ENCODE measurements at places on chromosomes 13 and 19.

GRCh38 chr13:50393628-50394027, 378.4 kb downstream of the KCNRG start:
- DNase-seq, result peak; percentile 69

DNA sequence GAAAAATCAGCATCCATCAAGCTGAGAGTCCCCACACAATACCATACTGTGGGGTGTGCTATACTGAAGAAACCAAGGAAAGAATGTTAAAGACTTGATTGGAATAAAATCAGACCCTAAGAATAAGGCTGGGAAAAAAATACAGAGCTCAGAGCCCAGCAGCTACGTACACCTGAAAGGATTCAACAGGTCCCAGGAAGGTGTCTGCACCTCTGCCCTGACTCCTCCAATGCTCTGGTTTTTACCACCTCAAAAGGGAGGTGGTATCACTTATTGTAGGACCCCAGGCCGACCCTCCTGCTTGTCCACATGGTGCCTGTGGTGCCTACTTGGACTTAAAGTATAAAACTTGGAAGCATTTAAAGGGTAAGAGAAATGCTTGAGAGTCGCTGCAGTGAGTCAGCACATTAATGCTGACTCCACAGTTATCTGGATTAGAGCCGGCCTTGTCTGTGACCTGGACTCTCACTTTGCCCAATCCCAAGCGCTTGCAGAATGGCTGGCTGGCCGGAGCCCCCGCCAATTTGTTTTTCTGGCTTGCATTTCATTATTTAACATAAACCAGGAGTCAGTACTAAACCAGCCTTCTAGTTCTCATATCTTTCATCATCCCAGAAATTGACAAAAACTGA, 110.1 kb downstream of the FGF14 start:
- DNase-seq, result peak; percentile 77

GRCh38 chr19:4908360-4908759, 941 bp upstream of the UHRF1 start:
- no peak for DNase-seq

DNA sequence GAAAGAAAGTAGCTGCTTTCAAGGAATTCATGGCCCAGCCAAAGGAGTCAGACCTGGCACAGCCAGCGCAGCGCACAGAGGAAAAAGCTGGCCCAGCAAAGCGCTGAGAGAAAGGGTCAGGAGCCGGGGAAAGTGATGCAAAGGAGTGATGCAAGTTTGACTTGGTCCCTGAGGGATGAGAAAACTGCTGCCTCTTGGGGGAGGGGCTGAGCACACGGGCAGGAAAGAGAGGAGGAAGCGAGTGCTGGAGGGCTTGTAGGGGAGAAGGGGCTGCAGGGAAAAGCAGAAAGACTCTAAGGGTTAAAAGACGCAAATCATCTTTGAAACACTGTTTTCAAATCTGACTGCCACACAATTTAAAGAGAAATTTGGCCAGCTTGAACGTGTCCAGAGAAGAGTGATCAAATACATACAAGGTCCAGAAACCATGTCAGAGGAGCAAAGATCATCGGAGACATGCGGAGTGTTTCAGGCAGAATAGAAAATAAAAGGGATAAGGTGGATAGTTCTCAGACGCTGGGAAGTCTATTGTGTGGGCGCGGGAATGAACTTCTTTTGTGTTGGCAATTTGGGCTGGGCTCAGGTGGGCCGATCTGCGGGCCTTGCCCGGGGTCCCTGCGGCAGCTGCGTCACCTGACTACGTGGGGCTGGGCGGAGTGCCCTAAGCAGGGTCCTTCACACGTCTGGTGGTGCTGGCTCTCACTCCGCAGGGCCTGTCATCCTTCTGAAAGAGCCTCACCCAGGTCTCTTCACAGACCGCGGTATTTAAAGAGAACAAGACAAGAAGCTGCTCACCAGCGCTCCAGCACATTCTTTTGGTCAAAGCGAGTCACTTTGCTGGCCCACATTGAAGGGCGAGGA, 18.1 kb downstream of the N4BP2L1 start:
- DNase-seq, result peak; percentile 79

- no peak for DNase-seq
Observed at GRCh38 chr13:61908906-61909615, 493.4 kb upstream of the PCDH20 start.

DNA sequence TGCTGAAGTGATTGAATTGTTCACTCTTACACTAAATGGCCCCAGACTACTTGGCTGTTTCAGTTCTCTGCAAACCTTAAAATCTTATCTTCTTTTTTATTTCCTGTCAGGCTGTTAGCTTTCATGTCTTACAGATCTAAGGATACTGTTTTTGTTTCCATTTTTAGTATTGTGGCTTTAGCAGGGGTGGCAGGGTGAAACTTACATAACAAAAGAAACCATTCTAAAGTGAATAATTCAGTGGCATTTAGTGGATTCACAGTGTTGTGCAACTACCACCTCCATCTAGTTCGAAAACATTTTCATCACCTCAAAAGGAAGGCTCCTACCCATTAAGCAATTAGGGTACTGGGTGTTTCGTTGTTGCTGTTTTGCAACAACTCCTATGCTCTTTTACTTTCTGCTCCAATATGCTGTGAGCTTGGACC, 19.8 kb downstream of the TMEM272 start:
- no peak for DNase-seq

DNA sequence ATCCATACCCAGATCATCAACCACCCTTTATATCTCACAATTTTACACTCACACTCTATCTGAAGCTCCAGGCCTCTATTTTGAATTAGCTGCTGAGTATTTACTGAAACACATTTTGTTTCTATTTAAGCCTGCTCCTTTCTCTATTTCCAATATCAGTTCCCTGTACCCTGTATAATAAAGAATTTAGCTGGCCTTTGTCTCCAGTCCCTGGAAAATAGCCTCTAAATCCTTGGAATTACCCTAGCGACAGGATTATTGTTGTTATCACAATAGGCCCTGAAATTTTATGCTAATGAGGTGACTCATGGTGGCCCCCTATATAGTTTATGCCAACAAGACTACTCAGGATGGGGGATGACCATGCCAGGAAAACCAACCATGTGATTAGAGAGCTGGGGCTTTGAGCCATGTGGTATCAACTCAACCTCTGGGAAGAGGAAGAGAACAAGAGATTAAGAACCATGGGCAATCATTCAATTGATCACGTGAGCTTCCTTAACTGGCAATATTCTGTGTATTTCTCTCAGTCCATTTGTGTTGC, 72.7 kb downstream of the KATNAL1 start:
- no peak for DNase-seq

GRCh38 chr13:39144941-39145533, 106.8 kb downstream of the NHLRC3 start:
- peak; percentile 55 for DNase-seq

DNA sequence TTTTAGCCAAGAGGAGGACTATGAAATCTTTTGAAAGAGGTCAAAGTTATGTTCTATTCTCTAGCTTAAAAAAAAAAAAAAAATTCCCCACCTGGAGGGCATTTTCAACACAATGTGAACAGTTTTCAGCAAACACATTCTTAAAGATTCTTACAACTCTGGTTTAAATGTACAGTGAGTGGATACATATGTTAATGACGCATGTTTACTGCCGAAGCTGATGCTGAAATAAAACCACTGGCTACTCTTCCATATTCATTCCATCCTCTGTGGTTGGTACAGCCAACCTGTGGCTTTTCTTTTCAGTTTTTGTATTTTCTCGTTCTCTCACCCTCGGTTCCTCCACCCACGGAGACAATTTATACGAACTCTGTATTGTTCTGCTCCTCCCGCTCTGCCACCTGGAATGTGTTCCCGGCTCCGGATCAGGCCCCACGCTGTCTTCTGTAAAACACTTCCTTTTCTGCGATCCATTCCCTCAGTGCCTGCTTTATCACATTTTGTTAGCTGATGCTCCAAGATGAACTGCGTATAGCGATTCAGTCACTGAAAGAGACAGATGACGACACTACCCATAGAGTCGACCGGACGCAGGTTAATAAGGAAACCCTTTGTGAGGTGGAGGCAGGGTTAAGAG, 466.4 kb upstream of the ARGLU1 start:
- no peak for DNase-seq

GRCh38 chr13:61954092-61954491, 538.4 kb upstream of the PCDH20 start:
- peak; percentile 61 for DNase-seq

DNA sequence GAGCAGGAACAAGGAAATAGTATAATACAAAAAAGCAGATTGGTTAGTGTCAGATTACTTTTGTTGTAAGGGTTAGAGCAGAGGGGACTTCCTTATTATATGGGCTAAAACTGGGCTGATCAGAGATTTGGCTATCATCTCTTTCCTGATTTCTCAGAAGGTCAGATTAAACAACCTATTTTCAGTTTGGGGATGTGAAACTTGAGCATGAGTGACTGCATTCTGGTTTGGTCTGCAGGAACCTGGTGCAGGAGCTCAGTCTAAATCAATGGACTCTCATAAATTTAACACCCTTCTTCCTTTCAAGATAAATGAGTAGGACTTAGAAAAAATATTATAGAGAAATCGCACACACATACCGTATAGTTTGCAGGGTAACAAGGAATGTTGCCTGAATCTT, 12.9 kb upstream of the RFXAP start:
- no peak for DNase-seq

DNA sequence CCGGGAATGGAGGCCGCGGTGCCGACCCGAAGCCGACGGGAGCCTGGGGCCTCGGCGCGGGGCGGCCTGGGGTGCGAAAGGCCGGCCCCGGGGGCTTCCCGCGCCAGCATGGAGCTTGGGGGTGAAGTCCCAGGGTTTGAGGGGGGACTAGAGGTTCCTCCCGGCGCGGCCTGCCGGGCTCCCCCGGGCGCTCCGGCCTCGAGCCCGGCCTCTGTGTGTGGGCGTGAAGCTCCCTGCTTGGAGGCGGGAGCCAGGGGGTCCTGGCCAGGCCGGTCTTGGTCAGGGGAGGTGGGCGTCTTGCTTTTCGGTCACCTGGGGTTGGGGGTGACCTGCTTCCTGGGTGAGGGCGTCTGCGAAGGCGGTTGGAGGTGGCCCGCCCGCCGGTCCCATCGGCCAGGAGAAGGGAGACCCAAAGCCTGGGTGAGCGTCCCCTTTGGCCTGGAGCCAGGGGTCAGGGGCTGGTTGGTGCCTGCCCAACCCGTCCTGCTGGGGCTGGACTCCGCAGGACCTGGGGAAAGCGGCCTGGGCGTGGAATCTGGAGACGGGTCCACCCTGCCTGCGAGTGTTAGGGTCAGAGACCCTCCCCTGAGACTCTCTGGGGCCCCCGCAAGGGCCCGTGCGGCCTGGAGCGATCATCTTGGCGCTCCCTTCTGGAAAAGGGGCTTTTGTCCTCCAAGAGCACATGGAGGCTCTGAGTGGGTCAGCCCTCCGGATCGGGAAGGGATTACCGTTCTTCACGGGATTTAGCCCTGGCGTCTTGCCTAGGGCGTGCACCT, 535 bp downstream of the BSG start:
- peak; percentile 45 for DNase-seq

- peak; percentile 50 for DNase-seq
Observed at GRCh38 chr13:74061926-74062595, 72.1 kb downstream of the KLF12 start.

- DNase-seq, result no peak
Observed at GRCh38 chr13:65264066-65264465, 1966.1 kb downstream of the PCDH9 start.

DNA sequence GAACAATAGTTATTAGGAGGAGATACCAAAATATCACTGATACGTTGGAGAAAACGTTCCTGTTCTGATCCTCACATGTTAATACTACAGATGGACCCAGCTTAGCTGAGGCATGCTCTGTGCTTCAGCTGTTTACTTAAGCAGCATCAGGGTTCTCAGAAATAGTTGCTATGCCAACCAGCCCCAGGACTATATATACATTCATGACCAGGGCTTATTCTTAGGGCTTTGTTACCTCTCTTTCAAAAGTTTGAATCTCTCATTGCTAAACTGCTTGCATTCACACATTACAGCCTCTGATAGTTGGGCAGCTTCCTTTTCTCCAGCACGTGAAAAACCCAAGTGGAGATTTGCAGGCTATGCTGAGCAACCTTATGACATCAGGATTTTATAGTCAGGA, 800.4 kb downstream of the DIAPH3 start:
- no peak for DNase-seq

DNA sequence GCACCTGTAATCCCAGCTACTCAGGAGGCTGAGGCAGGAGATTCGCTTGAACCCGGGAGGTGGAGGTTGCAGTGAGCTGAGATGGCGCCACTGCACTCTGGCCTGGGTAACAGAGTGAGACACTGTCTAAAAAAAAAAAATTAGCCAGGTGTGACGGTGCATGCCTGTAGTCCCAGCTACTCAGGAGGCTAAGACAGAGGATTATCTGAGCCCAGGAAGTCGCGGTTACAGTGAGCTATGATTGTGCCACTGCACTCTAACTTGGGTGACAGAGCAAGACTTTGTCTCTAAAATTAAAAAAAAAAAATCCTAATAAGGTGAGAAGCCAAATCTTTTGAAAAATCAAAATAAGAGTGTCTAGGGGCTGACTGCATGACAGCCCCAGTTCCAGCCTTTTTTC, 9.7 kb upstream of the CEBPA start:
- DNase-seq, result no peak

Measured in fibroblast of lung (primary cell).